ENCODE measurements at places on chromosomes 1 and 21.
A peak's percentile ranks its signal among the peaks of the same experiment; 100 is the strongest.

GRCh38 chr1:160829766-160830165, 32.9 kb downstream of the CD244 start:
- no peak for DNase-seq

DNA sequence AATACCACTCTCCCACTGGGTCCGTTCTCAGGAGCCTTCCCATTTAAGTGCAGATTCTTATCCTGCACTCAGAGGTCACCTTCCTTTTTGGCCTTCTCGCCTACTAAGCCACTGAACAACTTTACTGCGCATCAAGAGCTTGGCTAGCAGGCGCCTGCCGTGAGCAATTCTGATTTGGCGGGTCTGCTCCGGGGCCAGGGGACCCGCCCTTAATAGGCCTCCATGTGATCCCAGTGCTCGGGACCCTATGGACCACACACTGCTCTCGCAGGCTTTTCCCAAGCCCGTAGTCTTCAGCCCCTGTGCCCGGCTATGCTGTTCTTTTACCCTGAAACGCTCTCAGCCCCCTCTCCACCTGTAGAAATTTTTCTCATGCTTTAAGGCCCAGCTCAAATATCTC, 45.1 kb downstream of the BCL9 start:
- no peak for DNase-seq

GRCh38 chr21:33229784-33230544, at the start of gene IFNAR2:
Gene IFNAR2, plus strand, starts transcription at chr21:33229938. Its CDS starts 11,985 bp downstream, at chr21:33241923.
- peak; percentile 61 for DNase-seq

- no peak for DNase-seq
Measured at GRCh38 chr1:6503884-6504602, 12.6 kb upstream of the PLEKHG5 start.

- DNase-seq: no peak
Measured at GRCh38 chr1:16073490-16074119, at the start of gene FAM131C. Gene FAM131C, minus strand, starts transcription at chr1:16073651. Its CDS starts 209 bp downstream, at chr1:16073442.

DNA sequence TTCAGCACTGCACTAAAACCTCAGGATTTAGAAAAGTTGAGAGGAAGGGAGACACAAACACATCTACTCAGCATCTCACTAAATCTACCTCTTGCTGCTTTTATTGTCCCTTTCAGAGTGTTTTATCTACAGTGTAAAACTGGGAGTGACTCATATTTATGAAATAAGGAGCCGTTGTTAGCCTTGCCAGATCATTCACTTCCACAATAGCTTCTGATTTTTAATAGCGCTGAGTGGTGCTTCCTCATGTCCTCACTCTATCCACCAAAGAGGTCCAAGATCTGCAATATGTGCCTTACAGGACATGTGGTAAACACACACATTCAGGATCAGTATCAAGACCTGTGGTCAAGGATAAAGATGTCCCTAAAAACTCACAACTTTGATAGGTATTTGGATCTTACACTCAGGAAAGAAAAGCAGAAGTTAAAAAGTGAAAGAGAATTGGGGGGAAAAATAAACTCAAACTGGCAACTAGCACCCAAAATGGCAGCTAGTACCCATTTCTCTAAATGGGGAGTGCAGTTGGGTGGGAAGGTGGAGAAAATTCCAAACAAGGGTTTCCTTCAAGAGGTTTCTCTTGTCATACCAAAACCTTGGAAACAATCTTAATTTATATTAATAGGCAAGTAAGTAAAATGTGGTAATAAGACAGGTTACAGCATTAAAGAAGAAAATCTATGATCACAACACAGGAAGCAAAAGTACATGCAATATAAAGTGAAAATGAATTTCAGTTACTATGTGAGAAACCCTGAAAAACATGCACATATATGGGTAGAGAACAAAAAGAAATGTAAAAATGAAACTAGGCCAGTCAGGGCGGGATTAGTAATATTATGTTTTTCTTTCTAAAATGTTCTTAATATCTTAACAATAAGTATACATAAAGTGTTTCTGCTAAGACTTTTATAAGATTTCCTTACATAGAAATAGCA, 15.9 kb downstream of the DUSP10 start:
- no peak for DNase-seq

GRCh38 chr1:15627343-15627988, 10.2 kb downstream of the DDI2 start:
- peak; percentile 56 for DNase-seq

GRCh38 chr21:44865561-44866280, 7.8 kb downstream of the PTTG1IP start:
- DNase-seq: no peak

DNA sequence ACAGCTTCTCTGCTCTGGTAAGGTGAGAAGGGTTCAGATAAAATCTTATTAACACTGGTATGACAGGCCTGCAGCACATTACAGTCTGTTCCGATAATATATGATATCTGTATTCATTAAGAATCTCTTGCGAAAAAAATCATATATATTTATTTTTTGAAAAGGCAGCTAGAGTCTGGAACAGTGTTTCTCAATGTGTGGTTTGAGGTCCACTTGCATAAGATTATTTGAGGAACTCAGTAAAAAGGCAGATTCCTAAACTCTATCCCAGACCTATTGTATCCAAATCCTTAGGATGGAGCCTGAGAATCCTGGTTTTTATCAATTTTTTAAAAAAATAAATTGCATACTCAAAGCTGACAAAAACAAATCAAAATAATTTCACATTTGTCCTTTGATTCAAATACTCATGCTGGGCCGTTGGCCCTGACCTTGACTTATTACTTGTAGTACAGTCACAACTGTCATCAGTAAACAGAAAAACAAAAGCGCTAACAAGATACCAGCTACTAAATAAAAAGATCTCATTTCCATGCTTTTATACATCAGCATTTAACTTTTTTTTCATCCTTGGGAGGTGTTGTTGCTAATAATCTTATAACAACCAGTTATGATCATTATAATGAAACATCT, 60.6 kb downstream of the RGS2 start:
- no peak for DNase-seq

GRCh38 chr1:29397981-29398380, 161.7 kb downstream of the PTPRU start:
- no peak for DNase-seq

GRCh38 chr1:170776777-170777176, 112.8 kb downstream of the PRRX1 start:
- DNase-seq: no peak

DNA sequence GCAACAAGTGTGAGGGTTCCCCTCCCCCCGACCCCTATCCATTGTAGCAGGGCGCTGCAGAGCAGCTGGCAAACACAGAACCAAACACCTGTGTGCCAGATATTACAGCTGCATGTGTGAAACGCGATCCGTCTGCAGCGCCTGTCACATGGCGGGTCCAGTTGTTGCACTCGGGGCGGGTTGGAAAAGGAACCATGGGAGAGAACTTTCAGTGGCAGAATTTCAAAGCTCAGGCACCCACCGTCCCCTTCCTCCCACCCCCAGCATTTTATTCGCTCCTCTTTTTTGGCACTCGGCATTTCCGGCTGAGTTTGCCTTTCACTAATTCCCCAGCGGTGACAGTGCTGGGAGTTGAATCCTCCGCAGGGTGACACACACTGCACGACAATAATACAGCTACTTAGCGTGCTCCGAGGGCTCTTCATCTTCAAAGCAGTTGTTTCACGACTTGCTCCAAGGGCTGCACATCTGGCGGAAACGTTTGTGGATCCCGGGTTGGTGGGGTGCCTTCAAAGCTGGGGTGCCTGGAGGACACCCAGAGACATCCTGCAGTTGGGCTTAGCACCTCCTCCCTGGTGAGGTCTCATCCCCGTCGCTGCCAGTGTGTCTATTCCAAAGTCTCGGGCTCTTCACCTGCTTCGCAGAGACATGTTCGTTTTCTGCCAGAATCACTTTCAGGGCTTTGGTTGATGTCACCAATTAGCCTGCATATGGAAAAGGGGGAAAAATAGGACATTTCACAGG, 180.7 kb downstream of the ZBTB18 start:
- peak; percentile 28 for DNase-seq

- no peak for DNase-seq
Measured at GRCh38 chr1:113219828-113220227, 146.8 kb downstream of the LRIG2 start.

DNA sequence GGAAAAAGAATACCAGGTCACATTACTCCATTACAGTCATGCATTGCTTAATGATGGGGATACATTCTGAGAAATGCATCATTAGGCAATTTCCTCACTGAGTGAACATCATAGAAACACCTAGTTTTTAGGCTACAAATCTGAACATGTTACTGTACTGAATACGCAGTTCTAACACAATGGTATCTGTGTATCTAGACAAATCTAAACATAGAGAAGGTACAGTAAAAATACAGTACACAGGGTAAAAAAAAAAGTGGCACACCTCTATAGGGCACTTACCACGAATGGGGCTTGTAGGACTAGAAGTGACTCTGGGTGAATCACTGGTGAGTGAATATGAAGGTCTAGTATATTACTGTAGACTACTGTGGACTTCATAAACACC, 115.7 kb downstream of the AKT3 start:
- DNase-seq: no peak

- DNase-seq: peak; percentile 41
Measured at GRCh38 chr1:94209425-94209824, 28.0 kb downstream of the ARHGAP29 start.

- no peak for DNase-seq
Measured at GRCh38 chr1:205546541-205546940, 42.1 kb downstream of the CDK18 start.

- DNase-seq: no peak
Measured at GRCh38 chr1:212760126-212760823, 31.3 kb downstream of the NSL1 start.

DNA sequence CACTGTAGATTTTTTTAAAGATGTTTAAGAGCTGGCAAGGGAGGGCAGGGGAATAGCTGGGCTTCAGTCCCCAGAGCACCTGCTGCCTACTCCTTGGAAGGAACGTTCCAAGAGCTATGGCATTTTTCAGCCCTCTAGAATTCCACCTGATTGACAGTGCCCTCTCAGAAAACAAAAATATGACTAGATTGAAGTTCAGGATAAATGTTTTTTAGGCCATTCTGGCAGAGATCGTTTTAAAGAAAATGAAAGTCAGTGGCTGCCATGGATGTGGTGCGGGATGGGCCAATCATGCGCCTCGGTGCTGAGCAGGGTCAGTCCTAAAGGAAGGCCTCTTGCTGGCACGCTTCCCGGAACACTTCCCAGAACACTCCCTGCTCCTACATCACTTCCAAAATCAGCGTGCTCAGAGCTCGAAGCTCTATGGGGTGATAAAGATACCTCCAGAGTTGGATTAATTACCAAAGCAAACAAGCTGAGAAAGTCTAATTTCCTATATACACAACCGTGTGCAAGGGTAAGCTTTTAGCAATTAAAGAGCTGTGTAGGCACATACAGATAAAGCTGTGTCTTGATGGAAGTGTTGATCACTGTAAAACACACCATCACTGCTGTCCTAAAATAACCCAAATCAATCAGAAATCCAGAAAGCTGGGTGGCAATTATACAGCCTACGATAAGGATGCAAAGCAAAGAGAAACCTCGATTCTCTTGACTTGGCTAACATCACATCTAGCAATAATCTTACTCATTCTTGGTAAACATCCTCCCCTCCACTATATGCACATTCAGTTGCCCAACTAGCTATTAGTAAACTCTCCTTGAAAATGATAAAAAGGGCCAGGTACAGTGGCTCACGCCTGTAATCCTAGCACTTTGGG, 34.6 kb downstream of the TGFBR3 start:
- peak; percentile 85 for DNase-seq

DNA sequence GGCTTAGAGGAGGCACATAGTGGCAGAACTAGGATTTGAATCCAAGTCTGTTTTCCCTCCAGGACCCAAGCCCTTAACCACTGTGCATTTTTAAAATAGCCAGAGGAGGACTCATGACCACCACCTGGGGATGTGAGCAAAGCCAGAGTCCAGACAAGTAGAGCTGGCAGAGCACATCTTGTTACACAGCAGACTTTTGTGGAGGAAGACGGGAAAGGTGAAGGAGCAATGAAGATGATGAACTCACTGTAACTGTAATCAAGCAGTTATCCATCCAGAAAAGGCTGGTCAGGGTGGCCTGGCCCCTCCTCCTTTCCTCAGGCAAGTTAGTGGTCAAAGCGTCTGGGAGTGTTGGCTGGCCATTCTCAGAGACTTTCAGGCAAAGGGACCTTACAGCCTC, 50.9 kb downstream of the SLC44A3 start:
- peak; percentile 48 for DNase-seq

DNA sequence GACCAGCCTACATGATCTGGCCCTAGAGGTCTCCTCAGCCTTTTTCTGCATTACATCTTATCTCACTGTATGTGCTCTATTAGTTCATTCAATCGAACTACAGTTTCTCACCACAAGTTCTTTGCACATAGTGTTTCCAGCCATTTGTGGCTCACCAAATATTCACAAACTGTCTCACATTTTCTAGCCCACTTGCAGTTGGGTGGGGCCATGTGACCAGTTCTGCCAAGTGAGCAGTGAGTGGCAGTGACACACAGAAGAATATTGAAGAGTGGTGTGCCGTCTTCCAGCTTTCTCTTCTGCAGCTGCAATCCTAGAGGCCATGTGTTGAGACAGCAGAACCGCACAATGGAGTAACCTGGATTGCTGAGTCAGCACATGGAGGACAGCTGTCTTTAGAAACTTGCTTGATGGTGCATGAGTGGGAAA, 103.2 kb upstream of the ZNF644 start:
- DNase-seq: no peak

GRCh38 chr1:154863315-154864174, 6.5 kb downstream of the KCNN3 start:
- peak; percentile 65 for DNase-seq

- no peak for DNase-seq
Measured at GRCh38 chr1:159964144-159964543, 10.1 kb upstream of the SLAMF9 start.

- DNase-seq: peak; percentile 67
Measured at GRCh38 chr1:15902882-15903281, 55.4 kb downstream of the SPEN start.

- DNase-seq: no peak
Measured at GRCh38 chr1:82258887-82259286, 458.2 kb downstream of the ADGRL2 start.

- no peak for DNase-seq
Measured at GRCh38 chr1:96346719-96347118, 374.9 kb upstream of the PTBP2 start.

DNA sequence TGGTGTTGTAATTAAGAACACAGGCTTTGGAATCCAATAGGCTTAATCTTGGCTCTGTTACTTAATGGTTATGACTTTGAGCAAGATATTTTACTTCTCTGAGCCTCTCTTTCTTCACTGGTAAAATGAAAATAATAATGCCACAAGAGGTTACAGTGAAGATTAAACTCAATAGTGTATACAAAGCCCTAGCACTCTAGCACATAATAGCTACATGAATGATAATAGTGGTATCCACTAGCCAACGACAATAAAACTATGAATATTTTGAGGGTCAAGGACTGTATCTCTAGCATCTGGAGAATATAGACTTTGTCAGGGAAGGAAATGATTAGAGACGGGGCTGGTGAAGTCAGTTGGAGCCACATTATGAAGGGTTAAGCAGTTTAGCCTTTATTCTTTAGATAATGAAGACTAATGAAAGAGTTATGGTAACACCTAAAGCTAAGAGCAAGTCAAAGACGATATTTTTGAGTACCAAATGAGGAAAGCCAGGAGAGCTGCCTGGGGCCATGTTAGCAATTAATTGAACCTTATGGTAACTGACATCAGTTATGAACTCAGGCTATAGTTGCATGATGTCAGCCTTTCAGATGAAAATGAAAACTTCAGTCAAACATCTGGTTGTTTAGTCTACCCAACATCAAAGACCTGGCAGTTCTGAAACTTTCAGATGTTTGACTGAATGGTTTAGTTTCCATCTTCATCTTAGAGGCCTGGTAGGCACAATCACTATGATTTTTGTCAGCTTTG, 32.8 kb upstream of the RNF11 start:
- DNase-seq: no peak

GRCh38 chr1:30889511-30889910, 19.0 kb downstream of the SDC3 start:
- DNase-seq: peak; percentile 72
